Occipital lobe (tissue), 3 donors: ENCODE measurements at places on chromosomes 4 and X. TPM values are rescaled to one million over a fixed set of nuclear protein-coding genes. Genes with fewer than 3 reads are reported as not detected.

GRCh38 chr4:81214881-81215868, at the start of gene PRKG2:
PRKG2 (minus strand) TSS chr4:81215222; CDS start chr4:81205047, 10,175 bp downstream.
- DNase-seq, result peak; percentile 18

DNA sequence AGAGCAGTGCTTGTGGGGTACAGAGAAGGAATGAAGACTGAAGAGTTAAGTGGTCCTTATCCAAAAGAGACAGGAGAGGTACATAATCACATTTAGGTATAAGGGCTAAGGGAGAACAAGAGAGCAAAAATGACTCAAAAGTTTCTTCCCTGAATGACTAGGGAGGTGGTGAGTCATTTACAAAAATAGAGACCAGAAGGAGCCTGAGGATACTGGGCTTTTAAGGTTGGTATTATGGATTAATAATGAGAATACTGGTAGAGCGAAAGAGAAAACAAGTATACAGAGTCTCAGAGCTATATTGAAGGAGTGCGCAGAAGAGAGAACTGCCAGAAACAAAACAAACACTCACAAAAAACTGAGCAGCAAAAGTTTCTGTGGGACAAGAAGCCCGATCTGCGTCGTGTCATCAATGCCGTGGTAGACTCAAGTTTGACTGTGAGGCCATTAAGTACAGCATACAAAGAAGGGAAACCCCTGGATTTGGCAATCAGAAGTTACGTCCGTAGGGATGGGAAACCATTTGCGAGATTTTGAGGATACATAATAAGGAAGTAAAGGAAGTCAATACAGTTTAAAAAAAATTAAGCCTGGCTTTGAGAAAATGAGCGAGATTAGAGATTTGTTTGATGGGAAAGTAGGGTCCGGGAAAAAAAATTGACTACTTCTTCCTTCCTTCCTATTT, 129.1 kb upstream of the STIM2 start:
- DNase-seq, result no peak

F9 gene
- not detected for total RNA-seq

GAGE1 gene
- not detected for total RNA-seq

IGFBP7 gene
- 27.1 TPM for total RNA-seq

DNA sequence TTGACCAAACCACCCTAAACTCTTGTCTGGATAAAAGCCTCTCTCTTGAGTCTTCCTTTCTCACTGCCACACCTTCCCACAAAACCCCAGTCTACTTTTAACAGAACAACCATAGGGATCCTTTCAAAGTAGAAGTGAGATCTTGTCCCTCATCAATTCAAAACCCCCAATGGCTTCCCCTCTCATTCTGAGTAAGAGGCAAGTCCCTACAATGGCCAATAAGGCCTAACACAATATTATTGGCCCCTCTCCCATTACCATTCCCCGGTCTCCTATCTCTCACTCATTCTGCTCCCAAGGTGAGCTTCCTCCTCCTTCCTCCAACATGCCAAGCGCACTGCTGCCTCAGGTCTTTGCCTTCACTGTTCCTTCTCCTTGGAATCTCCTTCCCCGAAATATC, 57.1 kb downstream of the REELD1 start:
- DNase-seq, result no peak

FREM3 gene
- total RNA-seq, result 0.16 TPM

GRCh38 chr4:16199093-16199492, 27.2 kb downstream of the TAPT1 start:
- no peak for DNase-seq

CTAG1B gene
- total RNA-seq, result not detected

NIPAL1 gene
- 0.94 TPM for total RNA-seq

COX18 gene
- total RNA-seq, result 40.4 TPM

DNA sequence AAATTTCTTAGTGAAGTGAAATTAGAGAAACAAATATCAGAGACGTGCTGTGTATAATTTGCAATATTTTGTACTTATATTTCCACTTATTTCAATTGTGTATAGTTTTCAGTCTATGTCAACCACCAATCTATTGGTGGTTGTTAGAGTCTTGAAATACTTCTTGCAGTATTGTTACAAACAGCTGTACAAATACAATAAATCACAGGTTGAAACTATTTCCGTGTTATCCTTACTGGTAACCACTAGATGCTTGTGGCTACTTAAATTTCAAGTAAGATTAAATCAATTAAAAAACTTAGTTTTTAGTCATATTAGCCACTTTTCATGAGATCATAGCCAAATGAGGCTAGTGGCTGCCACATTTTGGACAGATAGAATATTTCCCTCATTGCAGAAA, 520.5 kb downstream of the GBA3 start:
- no peak for DNase-seq

GRCh38 chr4:151331276-151332042, 6.1 kb upstream of the SH3D19 start:
- no peak for DNase-seq

DNA sequence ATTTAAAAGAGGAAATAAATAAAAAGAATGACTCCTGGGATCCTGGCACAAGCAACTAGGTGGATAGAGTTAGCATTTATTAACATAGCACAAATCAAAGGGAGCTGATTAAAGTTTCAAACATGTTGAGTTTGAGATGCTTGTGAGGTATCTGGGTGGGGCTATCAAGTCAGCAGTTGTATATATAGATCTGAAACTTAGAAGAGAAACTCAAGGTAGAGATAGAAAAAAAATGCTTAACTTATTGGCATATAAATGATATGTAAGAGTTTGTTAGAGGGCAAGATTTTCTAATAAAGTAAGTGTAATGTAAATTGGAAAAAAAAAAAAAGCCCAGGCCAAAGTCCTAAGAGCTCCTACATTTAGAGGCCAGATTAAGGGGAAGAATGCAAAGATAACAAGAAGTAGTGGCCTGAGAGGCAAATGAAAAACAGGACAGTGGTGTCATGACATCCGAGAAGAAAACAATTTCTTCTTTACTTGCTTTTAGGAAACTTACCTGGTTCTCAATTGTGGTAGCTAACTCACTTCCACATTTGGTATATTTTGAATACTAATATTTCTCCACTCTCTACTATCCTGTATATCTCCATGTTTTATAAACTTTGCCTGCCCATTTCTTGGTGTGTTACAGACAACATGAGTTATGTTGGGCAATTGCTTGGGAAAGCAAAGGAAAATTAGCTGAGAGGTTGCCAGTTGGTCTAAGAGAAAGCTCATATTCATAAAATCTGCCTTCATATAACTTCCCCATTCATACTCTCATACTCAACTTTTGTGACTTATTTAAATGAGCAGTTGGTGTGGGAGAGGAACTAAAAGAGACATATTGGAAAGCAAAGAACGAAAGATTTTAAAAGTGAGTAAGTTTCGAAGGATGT, 169.2 kb downstream of the PARM1 start:
- DNase-seq, result no peak
